ENCODE measurements at places on chromosomes 11 and 22.

GRCh38 chr22:20446383-20446970 is 8.9 kb upstream of the SCARF2 start:
- no peak for DNase-seq

- DNase-seq = peak; percentile 5
Observed at GRCh38 chr11:106625566-106625965, 392.7 kb downstream of the GUCY1A2 start.

- DNase-seq = no peak
Observed at GRCh38 chr11:126029805-126030204, 32.9 kb downstream of the CDON start.

DNA sequence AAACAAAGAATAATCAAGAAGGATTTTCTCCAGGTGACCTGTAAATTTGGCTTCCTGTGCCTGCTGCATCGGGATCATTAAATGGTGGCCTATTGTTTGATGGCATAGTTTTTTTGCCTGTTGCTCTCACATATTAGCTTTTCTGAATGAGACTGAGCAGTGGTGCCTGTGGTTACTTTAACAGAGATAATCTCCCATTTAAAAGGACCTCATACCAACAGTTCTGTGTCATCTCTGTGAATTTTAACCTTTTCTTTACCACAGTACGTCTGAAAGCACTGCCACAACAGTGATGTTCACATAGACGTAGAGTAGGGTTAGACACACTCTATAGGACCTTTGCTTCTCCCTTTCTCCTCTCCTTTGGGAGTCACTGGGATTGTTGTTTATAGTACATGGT is 22.9 kb upstream of the RCE1 start:
- DNase-seq = no peak

- no peak for DNase-seq
Observed at GRCh38 chr11:81913793-81914192, 819.9 kb downstream of the FAM181B start.

GRCh38 chr22:23058481-23059283 is 11.6 kb upstream of the GNAZ start:
- no peak for DNase-seq

DNA sequence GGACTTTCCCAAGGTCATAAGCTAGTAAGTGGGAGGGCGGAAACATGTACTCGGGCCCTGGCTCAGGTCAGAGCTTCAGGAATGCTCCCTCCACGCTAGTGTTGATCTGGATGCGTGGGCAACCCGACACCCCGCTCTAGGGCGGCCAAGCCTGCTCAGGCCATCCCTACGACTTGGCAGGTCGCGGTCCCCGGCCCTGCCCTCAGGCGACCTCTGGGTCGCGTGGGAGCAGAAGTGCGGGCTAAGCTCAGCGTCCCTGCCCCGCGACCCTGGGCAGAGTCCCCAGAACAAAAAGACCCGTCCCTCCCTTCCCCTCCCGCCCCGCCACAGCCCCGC is 781 bp upstream of the TEF start:
- DNase-seq = peak; percentile 98

DNA sequence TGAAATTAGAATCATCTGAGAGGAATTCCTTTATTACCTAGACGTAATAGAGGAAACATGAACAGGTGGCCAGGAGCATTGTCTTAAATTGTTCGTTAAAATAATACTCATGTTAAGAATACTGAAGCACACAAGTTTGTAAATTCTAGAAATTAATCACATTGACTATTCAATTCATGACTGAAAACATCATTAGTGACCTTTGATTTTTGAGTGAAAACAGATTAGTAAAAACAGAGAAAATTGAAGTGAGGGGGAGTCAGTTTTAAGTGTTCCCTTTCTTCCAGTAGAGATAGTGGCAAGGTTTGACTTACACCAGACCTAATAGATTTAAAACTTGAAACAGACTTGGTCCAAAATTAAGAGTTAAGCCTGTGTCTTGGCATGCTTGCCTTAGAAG is 1.4 kb downstream of the ZFP91 start:
- no peak for DNase-seq

GRCh38 chr11:48177661-48178060 is 38.9 kb upstream of the OR4B1 start:
- no peak for DNase-seq

DNA sequence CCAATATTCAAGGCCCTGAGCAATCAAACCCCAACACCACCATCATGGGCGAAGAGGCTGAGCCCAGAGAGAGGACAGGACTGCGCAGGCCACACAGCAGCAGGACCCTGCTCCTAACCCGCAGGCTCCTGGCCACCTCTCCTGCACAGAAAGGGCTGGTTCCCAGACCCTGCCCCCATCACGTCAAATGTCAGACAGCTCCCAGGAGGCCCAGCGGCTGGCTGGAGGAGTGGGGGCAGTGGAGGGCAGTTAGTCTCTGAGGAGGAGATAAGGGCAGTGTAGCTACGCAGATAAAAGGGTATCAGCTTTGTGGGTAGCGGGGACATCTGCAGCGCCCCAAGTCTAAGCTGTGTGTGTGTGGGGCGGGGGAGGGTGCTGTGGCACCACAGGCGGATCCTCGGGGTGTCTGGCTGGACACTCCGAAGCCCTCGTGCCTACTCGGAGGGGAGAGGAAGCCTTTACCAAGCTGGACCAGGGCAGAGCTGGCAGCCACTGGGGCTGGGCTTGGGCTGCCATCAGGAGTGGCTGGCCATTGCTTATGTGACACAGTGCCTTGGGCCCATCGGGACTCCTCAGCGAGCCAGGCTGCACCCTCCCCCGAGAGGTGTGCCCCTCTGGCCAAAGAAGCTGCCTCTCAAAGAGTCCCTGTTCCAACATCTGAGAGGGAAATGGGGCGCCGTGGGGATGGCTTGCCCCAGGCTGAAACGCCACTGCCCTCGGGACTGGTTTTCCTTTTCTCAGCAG is 21.5 kb downstream of the FADS3 start:
- no peak for DNase-seq

DNA sequence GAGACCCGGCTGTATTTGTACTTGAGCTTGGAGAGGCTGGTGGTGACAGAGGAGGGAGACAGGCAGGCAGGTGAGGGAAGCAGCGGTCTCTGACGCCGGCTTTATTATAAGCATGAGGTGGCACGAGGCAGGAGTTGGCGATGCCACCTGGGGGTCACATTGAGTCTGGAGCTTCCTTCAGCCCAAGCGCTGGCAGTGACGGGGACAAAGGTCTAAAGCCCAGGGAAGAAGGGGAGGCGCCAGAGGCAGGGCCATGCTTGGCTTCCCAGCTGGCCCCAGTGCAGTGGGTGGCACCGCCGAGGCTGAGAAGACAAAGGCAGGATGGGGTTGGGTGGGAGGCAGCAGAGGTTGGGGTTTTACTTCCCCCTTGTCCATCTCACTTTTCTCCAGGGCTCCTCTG is 4.5 kb downstream of the FXYD2 start:
- DNase-seq = no peak

DNA sequence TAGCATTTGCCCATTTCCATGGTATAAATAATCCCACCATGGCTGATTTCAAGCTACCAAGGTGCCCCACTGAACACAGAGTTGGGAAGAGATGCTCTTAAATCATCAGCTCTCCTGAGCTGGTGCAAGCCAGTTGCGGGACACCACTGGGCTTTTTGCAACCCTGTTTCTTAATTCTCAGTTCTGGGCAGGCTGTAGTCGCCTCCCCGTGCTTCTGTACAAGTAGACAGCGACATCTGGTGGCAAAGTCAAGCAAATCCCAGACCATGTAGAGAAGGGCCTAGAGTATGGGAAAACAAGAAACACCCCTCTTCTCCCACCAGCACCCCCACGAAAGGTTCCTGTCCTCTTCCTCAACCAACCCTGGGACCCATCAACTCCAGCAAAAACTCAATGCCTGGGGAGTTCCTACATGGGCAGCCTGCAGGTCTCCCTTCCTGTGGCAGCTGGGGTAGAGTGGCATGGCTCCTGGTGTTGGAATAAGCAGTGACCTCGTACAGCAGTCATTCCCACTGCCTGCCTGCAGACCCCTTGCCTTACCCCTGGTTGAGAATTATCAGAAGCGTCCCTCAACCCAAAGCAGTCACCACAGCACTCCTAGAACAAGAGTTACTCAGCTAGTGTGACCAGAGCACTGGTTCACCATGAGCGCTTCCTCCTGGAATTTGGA is 68.4 kb downstream of the IGLL5 start:
- peak; percentile 81 for DNase-seq

- peak; percentile 96 for DNase-seq
Observed at GRCh38 chr11:96228473-96228891, 114.5 kb downstream of the MAML2 start.

- no peak for DNase-seq
Observed at GRCh38 chr11:26769027-26769426, 47.2 kb upstream of the SLC5A12 start.

GRCh38 chr11:111870113-111870512 is 1.3 kb downstream of the ALG9 start:
- no peak for DNase-seq

DNA sequence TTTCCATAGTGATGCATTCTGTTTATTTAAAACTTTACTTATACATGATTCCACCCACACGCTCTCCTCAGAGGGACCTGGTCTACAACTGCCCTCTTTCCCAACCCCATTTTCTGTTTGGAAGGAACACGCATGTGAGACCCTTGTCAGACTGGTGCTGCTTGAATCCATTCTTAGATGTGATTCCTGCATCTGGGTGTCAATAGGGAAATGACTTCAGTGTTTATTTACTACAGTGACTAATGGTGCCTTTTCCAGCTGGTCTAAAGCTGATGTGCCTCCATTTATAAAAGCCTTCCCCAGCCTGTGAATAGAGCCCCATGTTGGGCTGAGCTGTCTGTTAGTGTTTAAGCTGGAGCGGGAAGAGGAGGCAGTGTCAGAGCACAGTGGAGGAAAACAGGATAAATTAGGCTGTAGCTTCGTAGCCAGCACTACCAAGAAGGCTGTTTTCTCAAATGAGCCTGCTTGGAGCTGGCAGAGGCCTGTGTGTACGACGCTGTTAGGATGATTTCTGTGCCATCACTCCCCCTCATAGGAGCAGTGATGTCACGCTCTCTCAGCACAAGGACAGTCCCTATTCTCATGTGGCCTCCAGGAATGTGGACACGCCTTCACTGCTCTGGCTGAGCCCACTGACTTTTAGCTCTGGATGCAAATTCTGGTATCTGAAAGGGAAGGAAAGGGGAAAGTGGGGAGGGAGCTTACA is 18.9 kb upstream of the C11orf96 start:
- peak; percentile 57 for DNase-seq

DNA sequence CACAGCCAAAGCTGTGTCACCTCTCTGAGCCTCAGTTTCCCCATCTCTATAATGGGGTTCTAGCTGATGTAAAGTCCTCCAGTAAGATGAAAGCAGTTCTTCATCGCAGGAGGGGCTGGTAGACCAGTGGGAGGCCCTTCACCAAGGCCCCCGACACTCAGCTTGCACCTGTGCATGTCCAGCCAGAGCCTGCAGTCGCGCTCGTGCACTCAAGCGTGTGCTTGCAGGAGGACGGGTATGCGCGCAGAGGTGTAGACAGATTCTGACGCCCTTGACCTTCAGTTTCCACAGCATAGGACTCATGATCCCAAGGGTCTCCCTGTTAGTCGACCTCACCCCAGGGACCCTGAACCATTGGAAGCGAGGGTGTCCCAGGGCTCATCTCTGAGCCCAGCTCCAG is 633.7 kb downstream of the TBC1D22A start:
- no peak for DNase-seq

DNA sequence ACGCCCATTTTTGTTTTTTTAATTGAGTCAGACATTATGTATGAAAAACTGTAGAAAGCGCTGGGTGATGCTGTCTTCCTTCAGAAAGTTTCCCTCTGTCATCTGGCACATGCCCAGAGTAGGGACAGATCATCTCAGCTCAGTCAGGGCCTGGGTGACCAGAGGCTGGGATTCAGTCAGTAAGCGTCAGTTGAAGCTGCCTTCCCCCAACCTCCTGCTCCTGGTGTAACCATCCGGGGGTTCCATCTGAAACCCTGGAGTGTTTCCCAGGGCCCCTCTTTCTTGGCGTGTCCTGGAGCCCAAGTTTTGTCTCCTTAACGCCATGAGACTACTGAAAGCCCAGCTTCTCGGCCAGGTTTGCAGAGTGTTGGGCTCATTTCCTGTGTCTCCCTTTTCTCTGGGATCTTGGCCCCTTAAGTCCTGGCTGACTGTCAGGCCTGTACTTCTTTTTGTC is 10.7 kb downstream of the PPFIA1 start:
- DNase-seq = peak; percentile 79

DNA sequence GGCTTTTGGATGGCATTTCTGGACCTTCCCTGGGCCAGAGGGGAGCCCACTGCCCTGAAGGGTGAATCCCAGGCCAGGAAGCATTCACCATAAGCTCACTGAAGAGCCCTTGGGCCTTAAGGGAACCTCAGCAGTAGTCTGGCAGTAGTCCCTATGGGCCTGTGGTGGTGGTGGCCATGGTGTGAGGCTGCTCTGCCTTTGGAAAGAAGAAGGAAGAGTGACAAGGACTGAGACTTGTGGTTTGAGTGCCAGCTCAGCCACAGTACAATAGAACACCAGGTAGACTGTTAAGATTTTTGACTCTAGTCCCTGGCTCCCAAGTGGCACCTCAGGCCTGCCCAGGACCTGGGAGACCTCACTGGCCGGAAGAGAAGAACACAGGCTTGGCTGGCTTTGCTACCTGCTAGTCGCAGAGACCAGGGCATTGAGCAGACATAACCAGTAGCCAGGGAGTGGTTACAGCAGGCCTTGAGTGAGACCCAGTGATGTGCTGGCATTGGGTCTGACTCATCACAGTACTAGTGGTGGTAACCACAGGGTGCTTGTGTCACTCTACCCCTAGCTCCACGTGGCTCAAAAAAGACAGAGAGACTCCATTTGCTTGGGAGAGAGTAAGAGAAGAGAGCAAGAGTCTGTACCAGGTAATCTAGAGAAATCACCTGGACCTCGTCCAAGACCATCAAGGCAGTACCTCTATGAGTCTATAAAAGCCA is 259.8 kb upstream of the BLID start:
- peak; percentile 34 for DNase-seq

DNA sequence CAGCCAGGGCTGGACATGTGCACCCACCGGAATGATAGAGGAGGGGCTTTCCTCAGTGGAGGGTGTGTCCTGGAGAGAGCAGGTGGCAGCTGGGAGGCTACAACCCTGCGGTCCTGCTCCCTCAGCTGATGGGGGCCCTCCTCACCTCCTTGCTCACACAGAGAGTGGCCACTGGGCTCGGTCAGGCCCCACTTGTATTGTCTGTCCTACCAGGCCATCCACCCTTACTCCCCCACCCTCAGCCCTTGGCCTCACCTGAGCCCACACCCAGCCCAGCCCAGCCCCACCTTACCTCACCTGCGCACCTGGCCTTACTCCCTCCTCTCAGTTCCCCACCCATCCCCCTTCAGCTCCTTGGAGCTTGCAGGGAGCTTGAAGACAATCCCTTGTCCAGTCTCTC is 3.1 kb downstream of the TRPM5 start:
- no peak for DNase-seq
